GM03348 (cell line): ENCODE measurements at places on chromosomes 2 and 18.

- no peak for DNase-seq
Observed at GRCh38 chr2:10234409-10235094, 68.2 kb upstream of the HPCAL1 start.

DNA sequence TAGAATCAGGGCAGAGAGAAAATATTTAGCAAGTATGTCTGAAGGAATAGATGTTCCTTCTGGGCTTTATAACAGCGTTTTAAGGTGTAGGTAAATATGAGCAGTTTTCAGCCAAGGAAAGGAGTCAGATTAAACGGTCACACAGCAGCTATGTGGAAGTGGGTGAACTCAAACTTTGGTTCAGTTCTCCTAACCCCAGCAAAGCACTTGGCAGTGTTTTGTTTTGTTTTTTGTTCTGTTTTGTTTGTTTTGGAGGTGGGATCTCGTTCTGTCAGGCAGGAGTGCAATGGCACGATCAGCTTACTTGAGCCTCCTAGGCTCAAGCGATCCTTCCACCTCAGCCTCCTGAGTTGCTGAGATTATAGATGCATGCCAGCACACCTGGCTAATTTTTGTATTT is 24.6 kb downstream of the TANC1 start:
- no peak for DNase-seq

DNA sequence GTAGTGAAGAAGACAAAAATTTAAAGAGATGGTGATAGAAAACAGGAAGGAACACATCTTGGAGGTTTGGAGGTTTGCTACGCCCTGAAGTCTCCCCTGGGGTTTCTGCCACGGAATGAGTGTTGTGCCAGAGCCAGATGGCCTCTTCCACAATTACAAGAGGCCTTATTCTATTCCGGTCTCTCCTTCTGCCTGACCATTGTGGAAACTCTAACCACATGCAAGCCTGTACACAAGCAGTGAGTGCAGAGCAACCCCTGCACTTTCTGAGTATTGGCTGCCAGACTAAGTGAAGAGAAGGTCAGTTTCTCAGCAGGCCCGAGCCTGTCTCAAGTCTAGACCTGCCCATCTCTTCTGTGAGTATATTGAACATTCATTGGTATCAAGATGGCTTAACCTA is 22.7 kb upstream of the MYO1B start:
- DNase-seq, result peak; percentile 22

DNA sequence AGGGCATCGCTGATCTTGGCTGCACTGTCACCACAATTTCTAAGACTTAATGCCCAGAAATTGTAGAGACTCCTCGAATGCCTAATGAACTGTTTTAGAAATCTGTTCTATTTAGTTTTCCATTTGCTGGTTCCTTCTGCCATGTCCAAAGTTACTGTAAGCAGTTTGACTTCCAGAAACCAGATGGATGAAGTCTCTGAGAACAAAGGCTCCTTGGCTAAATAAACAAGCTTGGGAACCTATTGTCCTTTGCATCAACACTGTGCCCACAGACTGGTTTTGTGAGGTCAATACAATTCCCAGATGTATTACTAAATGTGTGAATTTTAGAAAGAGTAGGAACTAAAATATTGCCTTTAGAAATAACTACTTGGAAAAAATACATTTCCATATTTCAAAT is 600.2 kb downstream of the NYAP2 start:
- DNase-seq, result no peak

DNA sequence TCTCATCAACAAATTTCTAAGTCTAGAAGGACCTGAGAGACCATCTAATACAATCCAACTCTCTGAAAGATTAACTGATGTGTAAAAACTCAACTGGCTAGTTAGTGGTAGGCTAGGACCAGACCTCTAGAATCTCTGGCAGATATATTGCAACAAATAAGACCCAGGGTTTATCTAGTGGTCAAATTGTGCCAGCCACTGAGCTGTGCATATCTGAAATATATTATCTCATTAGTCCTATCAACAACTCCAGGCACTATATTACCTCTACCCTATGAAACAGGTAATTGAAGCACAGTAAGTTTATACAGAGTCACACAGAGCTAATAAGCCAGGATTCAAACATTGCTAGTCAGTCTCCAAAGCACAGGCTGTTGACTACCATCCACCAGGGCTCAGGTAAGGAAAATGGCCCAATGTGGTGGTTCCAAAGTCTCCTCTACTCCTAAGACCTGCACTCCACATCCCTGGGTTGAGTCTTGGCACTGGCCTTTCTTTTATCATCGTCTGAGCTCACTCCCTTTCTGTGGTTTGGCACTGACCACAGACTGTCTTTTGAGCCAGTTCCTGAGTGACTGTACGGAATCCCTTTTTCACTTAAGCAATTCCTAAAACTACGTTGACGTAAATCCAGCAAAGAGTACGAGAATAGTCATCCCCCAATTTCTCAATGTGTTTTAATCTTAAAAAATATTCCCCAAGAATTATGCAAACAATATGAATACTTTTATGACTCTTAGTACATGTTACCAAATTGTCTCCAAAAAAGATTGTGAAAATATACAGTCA is 11.9 kb upstream of the PID1 start:
- peak; percentile 81 for DNase-seq

DNA sequence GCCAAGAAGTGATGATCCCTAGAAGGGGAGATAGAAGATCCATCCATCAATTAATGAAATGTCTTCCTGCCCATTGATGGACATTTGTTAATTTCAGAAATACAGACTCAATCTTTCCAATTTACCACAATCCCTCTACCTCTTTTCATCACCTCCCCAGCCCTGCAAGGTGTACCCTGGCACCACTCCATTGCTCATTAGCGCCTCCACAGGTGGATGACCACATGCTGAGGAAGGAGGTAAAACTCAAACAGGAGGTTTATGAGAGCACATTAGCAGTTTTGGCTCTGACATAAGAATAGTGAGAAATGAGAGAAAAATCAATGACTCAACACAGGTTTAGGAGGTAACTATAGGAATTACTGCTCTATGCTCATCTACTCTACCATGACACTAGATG is 208.0 kb downstream of the C1D start:
- no peak for DNase-seq

GRCh38 chr2:66649006-66649405 is 214.1 kb downstream of the MEIS1 start:
- no peak for DNase-seq

- DNase-seq, result no peak
Observed at GRCh38 chr18:36798738-36799473, 29.9 kb downstream of the TPGS2 start.

DNA sequence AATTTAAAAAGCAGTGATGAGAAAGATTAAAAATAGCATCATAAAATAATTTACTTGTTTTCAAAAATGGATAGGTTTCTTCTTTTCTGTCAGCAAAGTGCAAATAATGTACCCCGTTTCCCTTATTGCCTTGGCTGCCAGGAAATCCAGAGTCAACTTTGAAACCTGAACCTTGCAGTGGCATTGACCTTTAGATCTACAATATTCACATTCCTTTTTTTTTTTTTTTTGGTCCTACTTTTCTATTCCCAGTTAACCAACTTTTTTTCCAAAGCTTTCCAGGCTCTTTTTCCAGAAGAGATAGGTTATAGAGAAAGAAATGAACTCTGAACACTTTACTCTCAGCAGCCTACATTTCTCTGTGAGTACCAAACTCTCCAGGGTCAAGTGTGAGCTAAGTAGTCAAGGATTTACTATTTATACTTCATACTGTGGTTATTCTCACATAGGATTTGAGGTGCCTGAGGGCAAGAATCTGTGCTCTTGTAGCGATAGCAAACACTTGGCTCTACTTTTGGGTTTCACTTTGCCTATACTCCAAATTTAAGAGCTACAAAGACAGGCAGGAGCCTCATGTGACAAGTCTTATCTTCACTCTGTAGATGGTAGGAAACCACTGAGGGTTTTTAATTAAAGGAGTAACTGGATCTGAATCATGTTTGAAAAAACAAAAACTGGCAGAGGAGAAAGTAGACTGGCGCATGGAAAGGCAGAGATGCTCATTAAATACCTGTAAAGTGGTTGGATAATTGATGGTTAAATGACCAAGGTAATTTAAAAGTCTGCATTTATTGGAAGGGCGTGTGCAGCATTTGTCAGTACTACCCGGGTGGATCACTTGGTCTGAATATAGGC is 63.2 kb upstream of the TMEM17 start:
- DNase-seq, result no peak

GRCh38 chr2:9883897-9884296 is 40.6 kb downstream of the TAF1B start:
- no peak for DNase-seq

DNA sequence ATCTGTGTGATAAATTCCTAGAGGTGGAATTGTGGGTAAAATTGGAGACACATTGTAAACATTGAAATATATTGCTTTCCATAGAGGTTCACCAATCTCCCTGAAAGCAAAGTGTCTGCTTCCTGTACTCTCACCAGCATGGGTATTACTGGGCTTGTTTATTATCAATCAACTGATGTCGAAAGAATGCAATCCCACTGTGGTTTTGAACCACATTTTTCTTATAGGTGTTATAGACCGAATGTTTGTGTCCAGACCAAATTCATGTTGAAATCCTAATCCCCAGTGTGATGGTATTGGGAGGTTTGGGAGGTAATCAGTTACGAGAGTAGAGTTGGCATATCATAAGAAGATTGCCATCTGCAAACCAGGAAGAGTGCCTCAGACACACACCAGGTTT is 1212.4 kb downstream of the LRP1B start:
- DNase-seq, result no peak

- DNase-seq, result no peak
Observed at GRCh38 chr2:34337735-34338134, 738.6 kb upstream of the FAM98A start.

DNA sequence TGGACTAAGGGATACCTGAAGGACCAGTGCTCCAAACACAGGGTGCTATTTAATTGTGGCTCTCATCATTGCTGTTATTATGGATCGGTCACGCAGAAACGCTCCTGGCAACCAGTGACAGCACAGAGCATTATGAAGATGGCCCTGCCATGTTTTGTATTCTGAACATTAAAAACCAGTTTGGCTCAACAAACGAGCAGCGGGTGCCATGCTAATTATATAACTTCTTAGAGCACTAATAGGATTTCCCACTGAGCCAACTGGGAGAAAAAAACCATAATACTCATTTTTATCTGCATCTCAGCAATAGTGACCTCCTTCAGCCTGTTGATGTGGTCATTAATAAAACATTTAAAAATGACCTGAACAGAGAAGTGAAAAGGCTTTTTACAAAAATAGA is 212.8 kb downstream of the STK39 start:
- no peak for DNase-seq

- DNase-seq, result peak; percentile 45
Observed at GRCh38 chr2:170895023-170895757, 33.9 kb upstream of the GORASP2 start.

- DNase-seq, result peak; percentile 58
Observed at GRCh38 chr2:102050854-102051391, 59.2 kb downstream of the IL1R2 start.

DNA sequence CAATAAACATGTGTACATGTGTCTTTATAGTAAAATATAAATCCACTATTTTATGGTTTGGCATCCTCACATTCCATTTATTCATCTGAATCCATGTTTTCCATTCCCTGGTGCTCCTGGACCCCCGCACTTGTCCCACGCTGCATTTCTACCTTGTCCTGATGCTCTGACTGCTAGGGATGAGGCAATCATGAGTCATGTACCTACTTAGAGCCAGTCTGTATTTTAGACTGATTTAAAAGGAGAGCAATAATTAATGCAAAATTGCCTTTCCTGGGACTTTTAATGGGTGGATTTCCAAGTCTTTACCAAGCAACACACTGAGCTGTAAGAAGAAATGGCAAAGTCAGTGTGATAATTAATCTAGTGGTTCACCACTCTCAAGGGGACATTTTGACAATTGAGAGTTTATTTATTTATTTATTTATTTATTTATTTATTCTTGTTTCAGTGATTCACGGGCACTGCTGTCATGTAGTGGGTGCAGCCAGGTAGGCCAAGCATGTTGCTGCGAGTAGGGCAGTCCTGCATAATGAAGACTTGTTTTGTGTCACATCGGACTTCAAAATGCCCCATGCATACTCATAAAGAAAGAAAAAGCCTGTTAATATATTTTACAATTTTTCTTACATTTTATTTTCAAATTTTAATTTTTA is 419.3 kb upstream of the VWC2L start:
- no peak for DNase-seq
